ENCODE measurements at places on chromosomes 2 and 18.

DNA sequence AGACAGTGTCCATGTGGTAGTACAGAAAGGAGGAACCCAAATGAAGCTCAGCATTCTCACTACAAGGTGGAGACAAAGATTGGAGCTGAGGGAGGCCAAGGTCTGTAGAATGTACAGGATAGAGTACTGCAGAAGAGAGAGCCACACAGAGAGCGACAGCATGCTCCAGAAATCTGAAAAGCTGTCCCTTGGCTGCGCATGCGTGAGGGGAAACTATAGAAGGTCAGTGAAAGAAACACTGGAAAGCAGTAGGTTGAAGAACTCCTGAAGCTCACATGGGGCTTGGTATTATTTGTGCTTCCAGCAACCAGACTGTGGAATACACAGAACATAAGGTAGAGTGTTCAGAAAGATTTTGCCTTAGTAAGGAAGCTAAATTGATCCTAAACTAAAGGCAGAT lies 142.5 kb downstream of the TXNL1 start:
- DNase-seq: no peak

DNA sequence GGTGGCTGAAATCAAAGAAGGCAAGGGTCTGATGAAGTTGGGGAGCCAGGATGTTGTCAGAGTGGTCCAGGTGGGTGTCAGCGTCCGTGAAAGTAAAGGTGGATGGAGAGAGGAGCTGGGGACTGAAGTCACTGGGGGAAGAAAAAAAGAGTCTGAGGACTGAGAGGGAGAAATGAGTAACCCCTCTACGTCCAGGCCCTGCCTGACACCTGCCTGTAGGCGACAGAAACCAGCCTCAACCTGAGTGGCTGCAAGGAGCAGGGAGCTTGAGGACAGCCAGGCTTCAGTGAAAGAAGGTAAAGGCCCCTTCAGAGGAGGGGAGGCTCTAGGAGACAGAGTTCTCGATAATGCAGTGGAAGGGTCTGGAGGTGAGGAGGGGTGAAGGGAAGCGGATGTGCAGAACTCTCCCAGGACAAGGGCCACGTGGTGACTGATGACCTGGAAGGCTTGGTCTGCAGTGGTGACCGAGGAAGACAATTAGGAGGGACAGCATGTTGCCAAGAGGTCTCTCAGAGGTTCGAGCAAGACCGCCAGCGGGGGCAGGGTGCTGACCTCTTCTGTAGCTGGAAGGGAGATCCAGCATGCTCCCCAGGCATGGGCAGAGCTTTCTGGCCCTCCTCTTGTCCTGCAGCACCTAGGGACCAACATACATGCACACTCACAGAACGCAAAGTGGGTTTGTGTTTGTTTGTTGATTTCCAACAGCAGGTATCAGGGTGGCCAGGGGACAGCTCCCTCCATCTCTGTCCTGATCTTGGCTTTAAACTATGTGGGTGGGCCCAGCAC lies 86.6 kb upstream of the TMEM247 start:
- no peak for DNase-seq

- no peak for DNase-seq
These were observed 70.7 kb downstream of the PMS1 start for GRCh38 chr2:189854940-189855339.

GRCh38 chr2:185618625-185619024 lies 120.0 kb upstream of the FSIP2 start:
- no peak for DNase-seq

DNA sequence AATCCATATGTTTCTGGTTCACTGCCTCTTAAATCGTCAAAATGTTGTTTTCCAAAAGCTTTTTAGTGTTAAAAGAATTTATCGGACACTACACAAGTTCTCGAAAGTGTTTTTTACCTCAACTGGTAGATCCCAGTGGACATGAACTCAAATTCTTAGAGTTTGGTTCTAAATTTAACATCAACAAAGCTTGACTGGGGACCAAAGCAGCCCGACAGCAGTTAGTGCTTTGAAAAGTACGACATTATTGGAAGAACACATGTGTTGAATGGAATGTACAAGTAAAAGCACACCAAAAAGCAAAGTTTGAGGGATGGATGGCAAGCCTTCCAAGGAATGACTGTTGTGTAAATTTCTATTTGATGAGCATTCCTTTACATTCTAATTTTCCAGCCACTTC lies 803.9 kb upstream of the POU3F3 start:
- no peak for DNase-seq

DNA sequence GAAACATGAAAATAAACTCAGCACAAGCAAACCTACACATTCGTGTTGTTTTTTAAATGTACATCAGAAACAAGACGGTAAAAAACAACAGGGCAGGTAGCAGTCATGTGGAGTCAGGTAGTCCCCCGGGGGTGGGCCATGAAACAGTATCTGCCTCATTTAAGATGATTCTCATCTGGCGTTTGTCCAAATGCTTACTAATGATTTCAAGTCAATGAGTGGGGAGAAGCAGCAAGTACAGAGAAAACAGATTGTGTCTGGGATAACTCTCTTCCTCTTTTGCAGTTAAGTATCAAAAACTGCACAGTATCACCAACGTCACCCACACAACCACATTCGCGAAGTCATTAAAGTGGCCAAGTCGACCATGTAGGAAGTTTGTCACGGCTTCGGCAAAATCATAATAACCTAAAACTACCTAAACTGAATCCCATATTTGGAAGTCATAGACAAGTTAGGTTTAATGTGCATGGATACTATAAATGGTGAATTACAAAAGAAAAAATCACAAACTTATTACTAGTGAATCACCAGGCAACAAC lies 1.3 kb downstream of the LAPTM4A start:
- peak; percentile 39 for DNase-seq

GRCh38 chr2:71226096-71226964 lies 573 bp downstream of the PAIP2B start:
- peak; percentile 6 for DNase-seq

DNA sequence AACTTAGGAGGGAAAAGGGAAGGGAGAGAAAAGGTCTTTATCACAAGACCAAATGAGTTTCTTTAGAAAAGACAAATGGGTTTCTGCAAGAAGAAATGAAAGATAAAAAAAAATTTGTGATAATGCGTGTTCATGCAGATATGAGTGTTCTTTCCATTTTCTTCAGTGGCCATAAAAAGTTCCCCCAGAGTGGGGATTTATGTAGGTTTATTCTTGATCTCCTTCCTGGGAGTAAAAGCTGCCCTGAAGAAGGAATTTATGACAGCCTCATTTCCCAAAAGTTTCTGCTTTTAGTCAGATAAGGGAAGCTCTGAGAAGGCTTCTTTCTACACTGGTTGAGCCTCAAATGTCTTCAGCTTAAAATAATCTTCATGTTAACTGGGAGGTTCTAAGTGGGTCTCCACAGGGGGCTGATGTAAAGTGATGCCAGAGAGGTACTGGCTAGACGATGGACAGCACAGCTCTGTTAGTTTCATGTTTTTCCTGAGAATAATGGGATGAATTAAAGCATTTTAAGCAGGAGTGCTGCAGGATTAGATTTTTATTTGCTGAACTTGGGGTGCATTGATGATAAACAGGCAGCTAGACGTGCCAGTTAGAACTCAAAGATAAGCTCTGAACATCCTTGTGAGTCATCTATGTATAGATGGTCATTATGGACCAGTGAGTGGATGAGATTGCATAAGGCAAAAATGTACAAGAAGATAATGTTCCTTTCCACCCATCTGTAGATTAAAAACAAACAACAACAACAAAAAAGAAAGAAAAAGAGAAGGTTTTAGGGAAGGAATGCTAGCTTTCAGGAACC lies 99.4 kb upstream of the MSH2 start:
- no peak for DNase-seq

GRCh38 chr2:62314291-62314690 lies 118.4 kb downstream of the B3GNT2 start:
- no peak for DNase-seq

DNA sequence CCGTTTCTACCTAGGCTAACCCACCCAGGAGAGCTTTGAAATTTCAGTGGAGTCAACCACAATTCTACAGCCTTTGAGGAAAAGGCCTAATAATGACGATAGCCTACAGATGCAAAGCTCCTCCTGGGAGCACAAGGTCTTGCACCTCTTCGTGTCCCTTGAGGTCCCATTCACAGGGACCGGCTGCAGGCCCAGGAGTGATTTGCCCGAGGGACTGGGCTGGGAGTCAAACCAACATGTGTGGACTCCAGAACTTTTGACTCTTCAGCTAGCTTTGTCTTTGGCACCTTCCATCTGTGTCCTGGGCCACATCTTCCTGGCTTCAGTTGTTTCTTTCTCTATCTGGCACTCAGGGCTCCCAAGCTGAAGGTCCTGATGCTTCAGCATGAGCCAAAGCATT lies 76.5 kb downstream of the SMAD7 start:
- no peak for DNase-seq

GRCh38 chr2:165245081-165245793 lies 6.0 kb downstream of the SCN2A start:
- DNase-seq: no peak

- DNase-seq: no peak
These were observed 203.2 kb upstream of the CYP26B1 start for GRCh38 chr2:72350852-72351251.

GRCh38 chr2:211928201-211928600 lies 610.4 kb downstream of the ERBB4 start:
- no peak for DNase-seq

DNA sequence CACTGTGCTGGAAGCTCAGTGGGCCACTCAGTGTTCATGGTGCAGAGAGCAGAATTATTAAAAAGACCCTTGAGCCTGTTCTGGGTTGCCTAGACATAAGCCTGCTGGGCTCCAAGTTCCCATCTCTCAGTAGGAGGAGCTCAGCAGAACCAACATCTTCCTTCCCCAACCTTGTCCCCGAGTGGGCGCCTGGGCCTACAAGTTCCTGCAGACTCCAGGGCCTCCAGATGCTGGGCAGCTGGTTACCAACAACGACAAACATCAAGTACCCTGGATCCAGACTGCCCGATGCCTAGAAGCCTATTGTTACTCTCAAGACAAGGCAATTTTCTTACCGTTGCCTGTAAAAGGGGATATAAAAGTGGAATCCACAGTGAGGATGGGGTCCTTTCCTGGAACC lies 214.2 kb downstream of the HAUS1 start:
- no peak for DNase-seq

DNA sequence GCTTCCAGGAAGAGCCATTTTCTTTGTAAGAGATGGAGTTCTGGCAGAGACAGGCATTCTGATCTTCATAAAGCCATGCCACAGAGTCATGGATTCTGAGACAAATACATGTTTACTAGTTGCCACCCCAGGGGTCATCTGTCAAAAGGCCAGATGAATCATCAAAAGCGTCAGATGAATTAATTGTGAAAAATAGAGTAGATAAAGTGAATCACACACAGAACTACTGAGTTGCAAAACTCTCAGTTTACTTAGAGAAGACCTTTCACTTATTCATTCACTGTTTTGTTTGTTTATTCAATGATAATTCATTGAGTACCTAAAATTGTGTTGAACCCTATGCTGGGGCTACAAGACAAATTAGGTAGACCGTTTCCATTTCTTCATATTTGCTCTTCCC lies 157.7 kb upstream of the SERPINE2 start:
- DNase-seq: no peak

DNA sequence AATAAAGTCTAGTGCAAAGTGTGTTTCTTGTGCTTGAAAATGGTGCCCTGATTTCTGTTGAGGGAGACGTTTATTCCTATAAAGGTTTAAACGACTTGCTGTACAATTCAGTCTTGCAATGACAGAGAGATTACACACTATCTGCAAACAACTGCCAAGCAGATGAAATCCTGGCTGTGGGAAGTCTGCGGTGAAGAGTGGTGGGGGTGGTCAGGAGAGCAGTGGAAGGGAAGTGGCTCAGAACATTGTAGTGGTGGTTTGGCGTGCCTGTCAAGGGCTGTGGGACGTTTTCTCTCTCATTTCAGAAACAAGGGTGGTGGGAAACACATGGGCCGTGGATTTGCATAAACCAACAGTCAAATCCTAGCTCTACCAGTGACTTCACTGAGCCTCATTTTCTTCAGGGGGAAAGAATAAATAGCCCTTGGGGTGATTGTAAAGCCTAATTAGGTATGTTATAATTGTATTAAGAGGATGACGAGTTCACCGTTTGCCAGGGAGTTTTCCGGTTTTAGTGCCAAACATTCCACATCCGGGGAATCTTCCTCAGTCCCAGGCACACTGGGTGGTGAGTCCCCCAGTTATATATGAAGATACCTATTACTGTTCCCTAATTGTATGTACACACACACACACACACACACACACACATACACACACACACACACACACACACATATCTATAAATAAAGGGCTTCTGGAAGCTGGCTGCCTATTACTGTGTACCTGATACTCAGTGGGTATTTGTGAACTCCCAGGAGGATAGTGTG lies 115.0 kb downstream of the SPTBN1 start:
- DNase-seq: peak; percentile 55

DNA sequence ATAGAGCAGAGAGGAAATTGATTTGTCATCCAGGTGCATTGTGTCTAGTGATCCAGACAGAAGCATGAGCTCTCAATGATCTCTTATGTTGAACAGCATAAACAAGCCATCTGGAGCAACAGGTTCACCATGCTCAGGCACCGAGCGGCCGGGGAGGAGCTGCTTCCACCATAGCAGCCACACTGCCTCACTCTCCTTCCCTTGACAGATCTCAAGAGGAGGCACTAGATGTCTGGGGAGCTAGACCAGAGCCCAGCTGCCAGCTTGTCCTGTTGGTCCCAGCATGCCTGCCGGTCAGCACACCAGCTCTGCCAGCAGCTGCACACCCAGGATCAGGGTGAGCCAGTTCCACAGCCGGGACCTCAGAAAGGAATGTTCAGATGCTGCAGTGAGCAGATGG lies 17.5 kb upstream of the LONRF2 start:
- no peak for DNase-seq

- DNase-seq: no peak
These were observed 499.0 kb downstream of the CPS1 start for GRCh38 chr2:211055438-211055837.

DNA sequence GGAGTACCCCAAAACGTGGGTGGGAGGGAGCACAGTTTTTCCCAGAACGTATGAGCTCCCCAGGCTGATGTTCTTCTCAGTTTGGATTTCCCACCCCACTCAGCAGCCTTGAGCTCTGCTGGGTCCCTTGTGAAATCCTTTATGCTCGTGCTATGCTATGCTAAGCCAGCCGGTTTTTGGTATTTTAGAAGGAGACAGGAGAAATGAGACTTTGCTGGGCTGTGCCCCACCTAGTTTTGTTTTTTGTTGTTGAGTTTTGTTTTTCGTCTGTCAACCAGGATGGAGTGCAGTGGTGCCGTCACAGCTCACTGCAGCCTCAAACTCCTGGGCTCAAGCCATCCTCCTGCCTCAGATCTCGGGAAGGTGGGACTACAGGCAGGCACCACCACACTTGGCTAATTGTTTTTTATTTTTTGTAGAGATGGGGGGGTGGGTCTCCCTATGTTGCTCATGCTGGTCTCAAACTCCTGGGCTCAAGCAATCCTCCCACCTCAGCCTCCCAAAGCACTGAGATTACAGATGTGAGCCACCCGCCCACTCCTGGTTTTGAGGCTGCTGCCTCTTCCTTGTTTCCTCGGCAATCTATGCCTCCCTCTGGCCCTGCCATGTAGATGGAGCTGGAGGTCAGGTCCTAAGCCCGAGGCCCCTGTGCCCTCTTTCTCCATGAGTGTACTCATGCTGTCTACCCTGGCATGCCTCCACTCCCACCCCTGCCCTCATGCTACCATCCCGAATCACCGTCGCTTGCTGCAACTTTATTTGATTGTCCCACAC lies 17.5 kb upstream of the MGAT4A start:
- DNase-seq: no peak

GRCh38 chr2:150120326-150120955 lies 367.0 kb downstream of the RND3 start:
- no peak for DNase-seq

GRCh38 chr2:85468704-85469349 lies 50.3 kb downstream of the SH2D6 start:
- DNase-seq: no peak

Data from effector CD4-positive, alpha-beta T cell (primary cell).